ENCODE measurements at places on chromosomes 6 and 20.

GRCh38 chr6:118859517-118860064 is 34.4 kb upstream of the ASF1A start:
- no peak for DNase-seq

GRCh38 chr20:15317546-15318232 is 980.3 kb upstream of the FLRT3 start:
- DNase-seq: no peak

DNA sequence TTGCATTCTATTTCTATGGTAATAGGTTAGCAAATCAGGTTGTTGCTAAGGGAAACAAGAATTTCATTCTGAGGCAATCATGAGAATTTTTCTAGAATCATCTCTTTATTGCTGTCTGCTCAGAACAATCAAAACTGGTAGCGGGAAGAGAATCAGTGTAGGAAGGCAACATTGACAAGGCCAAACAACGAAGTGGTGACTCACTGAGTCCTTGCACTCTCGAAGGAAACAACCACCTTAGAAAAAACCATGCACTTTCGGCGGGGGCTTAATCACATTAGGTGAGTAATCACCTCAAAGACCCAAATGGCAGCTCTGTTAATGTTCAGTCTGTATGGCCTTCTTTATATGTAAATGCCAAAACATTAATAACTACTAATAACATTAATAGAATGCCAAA is 78.8 kb upstream of the MAP7 start:
- DNase-seq: no peak

- DNase-seq: peak; percentile 45
Observed at GRCh38 chr6:148177589-148178233, 164.9 kb upstream of the SASH1 start.

- DNase-seq: no peak
Observed at GRCh38 chr20:22880277-22880676, 154.8 kb upstream of the SSTR4 start.

All from COLO829 (cell line).